ENCODE measurements at places on chromosomes 2 and 18. TPM values are rescaled to one million over a fixed set of nuclear protein-coding genes. Genes with fewer than 3 reads are reported as not detected.

NEB gene
- 1.2 TPM for total RNA-seq

GKN1 gene
- total RNA-seq: not detected

RIT2 gene
- total RNA-seq: not detected

RBM43 gene
- total RNA-seq: 1.2 TPM

STK11IP gene
- 28.1 TPM for total RNA-seq

ACKR3 gene
- total RNA-seq: not detected

REG3A gene
- not detected for total RNA-seq

RRM2 gene
- total RNA-seq: 264 TPM

CROCC2 gene
- total RNA-seq: not detected

EPB41L3 gene
- total RNA-seq: not detected

MBP gene
- 27.4 TPM for total RNA-seq

CXCR2 gene
- not detected for total RNA-seq

VWA3B gene
- not detected for total RNA-seq

ERICH2 gene
- 0.42 TPM for total RNA-seq

NFATC1 gene
- not detected for total RNA-seq

- no peak for DNase-seq
Observed at GRCh38 chr18:43720041-43720440, 442.8 kb upstream of the SYT4 start.

- no peak for DNase-seq
Observed at GRCh38 chr2:98219152-98219551, 127.1 kb upstream of the CNGA3 start.

DNA sequence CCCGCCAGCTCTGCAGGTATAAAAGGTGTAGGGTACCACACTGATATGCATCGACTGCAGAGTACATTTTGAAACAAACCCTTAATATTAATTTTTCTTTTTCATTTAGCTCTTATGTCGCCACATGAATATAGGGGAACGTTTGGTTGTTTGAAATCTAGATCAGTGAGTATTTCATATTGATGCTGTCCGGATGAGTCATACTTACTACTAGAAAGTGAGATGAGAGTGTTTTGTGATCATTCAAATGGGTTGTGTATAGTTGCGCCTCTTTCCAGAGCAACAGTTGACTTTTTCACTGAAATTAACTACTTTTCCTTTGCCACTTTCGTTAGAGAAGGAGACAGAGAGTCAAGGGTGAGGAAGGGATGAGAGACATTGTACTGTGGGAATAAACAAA is 24.6 kb downstream of the NPAS2 start:
- DNase-seq: no peak

GRCh38 chr18:40313030-40313642 is 1641.9 kb upstream of the PIK3C3 start:
- no peak for DNase-seq

- peak; percentile 46 for DNase-seq
Observed at GRCh38 chr18:62287781-62288664, 37.1 kb upstream of the TNFRSF11A start.

- DNase-seq: no peak
Observed at GRCh38 chr2:191038741-191039140, 24.8 kb upstream of the STAT1 start.

DNA sequence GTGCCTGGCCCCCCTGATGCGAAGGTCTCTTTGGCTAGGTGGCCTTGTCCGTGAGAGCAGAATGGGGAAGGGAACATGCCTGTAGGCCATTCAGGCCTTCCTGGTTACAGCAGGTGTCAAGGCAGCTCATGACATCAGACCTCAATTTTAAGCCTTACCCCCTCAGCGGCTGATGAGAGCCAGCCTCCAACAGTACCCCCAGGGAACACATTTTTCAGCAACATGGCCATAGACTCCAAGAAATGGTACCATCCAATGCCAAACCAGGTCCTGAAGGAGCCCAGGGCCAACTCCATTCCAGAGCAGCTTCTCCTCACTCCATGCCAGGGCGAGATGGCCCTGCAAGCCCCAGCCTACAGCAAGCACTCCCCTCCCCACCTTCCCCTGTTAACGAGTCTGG is 199.2 kb downstream of the SMAD2 start:
- no peak for DNase-seq

GRCh38 chr2:160433466-160434140 is 60.0 kb downstream of the RBMS1 start:
- DNase-seq: peak; percentile 61

DNA sequence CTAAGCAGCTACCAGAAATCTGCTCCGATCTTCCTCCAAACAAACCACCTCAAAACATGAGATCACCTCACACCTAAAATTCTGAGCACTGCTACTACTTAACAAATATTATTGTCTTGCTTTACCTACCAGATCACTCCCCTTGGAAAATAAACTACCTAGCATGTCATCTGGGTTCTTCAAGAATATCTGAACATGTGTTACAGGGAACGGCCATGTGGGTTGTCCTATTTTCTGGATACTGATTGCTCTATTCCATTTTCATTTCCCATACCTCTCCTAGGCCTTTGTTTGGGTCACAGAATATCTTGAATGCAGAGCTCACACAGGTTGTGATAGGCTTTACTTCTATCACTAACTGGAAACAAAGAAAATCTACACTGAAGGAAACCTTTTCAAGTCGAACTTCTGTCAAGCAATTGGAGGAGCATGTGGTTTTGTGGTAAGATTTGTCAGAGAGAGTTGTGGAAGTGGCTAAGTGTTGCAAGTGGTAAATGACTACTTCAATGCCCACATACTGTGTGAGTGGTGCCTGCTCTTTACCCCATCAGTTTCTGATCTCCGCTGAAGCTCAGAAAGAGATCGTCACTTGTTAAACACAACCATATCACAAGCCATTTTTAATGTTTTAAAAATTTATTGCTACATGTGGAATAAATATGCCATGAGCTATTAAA is 739.1 kb upstream of the ZEB2 start:
- DNase-seq: no peak

DNA sequence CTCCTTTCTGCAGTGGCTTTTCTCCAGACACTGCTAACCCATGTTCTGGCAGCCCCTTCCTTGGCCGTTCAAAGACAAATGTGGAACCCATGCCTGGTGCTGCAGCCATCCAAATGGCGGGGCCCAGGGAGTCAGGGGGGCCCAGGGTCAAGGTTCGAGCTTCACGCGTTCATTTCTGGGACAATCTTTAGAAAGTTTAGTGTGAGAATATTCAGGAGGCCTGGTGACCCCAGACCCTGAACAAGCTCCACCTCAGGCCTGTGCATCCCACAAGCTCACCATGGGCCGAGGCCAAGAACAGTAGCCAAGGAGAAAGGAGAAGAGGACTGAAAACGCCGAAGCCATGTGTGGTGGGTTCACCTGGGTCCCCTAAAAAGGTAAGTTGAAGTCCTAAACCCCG is 54.4 kb downstream of the ANKMY1 start:
- DNase-seq: no peak

DNA sequence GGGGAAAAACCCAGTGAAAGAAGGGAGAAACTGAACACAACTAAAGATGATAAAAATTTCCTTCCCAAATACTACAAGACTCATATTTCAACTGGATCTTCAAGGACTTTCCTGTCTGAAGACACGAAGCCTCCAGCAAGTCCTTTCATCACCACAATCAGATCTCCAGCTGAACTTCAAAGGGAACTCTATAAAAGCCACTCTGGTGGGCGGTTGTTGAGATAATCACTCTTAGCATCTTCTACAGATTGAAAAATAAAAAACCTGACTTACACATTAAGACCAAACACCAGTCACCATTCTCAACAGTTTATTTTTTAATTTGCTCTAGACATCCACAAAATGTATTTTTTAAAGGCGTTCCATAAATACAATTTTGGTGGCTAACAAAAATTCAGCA is 4.4 kb downstream of the REV1 start:
- DNase-seq: no peak

DNA sequence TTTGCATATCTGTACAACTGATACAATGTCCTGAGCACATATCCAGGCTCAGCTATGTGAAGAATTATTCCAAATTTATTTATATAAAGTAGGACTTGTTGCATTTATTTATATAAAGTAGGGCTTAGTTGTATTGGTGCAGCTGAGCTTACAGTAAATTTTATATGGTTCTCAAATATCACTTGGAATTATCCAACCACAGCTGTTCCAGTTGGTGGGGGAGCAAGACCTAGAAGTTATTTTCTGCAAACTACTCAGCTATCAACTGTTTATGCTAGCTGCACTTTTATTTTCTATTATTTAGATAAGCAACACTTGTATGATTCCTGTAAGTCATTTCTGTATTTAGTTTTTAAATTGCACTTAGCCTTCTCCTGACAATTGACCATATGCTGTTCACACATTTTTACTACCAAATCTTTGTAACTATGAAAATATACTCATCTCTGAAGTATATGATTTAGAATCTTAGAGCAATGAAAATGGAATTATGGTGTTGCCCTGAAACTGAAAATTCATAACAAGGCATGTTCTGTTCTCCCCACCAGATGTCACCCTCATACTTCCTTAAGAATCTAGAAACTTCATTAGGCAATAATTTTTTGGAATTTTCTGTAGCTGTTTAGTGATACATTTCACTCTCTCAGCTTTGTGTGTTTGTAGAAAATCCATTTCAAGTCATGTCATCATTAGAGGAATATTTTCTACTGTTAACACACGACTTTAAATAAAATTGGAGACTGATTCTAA is 157.0 kb upstream of the CBLN2 start:
- peak; percentile 32 for DNase-seq

- DNase-seq: peak; percentile 81
Observed at GRCh38 chr2:223797811-223798721, 39.3 kb downstream of the AP1S3 start.

- no peak for DNase-seq
Observed at GRCh38 chr18:36950960-36951359, 122.0 kb downstream of the KIAA1328 start.

DNA sequence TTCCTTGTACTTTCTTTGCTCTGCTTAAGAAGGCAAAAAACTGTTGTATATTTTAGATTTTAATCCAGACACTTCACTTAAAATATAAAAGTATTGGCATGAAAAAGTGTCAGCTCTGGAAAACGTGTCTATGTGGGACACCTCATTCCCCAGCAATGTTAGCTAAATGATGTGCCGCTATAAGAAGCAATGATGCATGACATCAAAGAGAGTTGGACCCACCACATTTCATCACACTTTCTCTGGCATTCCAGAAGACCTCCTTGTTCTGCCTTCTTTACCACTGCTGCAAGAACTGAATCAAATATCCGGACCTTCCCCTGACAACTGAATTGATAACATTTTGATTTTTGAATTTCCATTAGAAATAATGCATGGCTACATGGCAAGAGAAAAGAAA is 242.4 kb upstream of the TANK start:
- no peak for DNase-seq

DNA sequence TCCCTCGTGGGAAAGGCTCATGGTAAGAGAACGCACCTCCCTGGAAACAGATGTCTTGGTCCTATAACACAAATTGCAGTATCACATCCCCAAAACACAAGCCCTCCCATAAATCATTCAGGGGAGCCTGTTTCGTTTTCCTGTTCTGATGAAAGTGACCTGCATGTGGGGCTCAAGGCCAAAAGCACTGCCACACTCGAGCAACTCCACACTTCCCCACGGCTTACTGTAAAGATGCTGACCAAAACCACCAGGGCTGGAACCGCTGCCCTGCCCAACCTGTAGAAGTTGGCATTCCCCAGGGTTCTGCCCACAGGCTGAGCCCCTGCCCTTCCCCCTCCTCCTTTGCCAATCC is 139.7 kb downstream of the BCL11A start:
- DNase-seq: no peak

- DNase-seq: no peak
Observed at GRCh38 chr2:67462738-67463496, 65.8 kb downstream of the ETAA1 start.

DNA sequence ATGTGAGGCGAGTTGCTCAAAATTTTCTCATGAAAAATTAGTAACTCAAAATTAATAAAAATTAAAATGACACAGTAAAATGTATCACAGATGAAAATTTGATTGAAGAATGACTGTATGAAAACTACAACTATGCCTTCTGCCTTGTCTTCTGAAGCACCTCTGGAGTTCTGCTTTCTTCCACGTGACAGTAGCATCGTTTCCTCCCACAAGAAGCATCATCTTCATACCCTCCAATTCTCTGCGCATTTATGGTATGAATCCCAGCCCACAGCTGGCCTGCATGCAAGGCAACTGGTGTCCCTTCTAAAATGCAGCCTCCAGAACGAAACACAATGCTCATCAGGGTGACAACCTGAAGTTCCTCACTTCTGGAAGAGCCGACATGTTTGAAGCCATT is 189.9 kb downstream of the MYO1B start:
- DNase-seq: no peak

DNA sequence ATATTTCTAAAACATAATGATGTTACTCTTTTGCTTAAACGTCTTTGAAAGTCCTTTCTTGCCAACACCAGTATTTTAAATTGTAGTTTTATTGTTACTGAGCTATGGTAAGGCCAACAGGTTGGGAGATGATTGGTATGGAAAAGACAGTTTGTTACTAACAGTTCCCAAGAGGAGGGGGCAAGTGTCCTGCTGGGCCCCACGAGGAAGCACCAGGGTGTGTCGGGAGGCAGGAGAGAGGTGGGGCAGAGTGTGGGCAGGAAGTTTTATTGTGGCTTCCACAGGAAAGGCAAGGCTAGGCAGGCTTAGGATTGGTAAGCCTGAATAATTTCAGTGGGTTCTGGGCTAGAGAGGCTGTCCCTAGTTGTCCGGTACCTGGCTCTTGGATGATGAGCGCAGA is 134.3 kb downstream of the SOCS6 start:
- no peak for DNase-seq

DNA sequence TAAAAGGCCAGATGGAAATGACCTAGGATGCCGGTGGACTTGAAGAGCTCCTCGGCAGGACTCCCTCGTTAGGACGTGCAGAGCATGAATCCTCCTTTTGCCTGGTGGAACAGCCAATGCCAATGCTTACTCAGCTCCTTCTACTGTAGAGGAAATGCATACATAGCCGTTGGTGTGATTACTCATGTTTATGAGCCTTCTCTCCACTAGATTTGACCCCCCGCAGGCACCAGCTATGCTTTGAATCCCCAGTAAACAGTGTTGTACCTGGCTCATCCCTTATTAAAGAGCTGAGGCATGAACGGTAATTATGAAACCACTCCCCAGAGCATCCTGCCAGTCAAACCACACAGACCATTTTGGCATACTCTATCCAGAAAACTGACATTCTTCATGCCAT is 172.8 kb downstream of the ANTXR1 start:
- no peak for DNase-seq

- no peak for DNase-seq
Observed at GRCh38 chr2:230899786-230900185, 25.3 kb downstream of the GPR55 start.

GRCh38 chr18:2910751-2911425 is 64.1 kb downstream of the EMILIN2 start:
- no peak for DNase-seq
